CD4-positive, alpha-beta T cell treated with Interleukin-15 for 1 hour (primary cell): ENCODE measurements at places on chromosomes 1 and 21.

DNA sequence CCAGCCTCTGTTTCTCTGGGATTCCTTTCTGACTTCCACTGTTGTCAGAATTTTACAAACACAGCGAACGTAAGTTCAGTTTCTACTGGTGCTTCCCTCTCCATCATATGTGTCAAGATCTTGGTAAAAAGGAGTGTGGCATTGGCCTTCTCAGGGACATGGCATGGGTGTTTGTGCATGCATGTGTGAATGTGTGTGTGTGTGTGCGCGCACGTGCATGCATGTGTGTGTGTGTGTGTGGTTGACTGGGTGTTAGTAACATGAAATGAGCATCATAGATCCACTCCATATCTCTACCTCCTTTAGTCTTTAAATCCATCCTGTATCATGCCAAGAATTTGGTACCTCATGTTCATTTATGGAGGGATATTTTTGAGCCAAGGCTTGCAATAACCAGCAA, 411.3 kb downstream of the NPHP4 start:
- no peak for DNase-seq

DNA sequence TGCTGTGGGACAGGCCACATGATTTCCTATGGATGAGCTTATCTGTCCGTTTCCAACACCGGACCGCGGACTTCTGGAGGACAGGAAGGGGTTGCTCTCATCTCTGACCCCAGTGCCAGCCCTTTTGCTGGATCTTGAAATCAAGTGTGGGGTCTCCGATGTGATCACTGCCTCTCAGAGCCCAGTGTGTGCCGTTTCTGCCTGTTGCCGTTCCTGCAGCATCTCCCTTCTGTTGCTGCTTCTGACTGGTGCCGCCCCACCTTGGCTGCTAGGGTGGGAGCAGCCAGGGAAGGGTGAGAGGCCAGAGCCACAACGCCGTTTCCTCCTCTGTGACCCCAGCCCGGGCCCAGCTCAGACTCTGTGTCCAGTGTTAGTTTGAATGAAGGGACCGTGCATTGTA, 67.3 kb upstream of the WNT4 start:
- DNase-seq: no peak

DNA sequence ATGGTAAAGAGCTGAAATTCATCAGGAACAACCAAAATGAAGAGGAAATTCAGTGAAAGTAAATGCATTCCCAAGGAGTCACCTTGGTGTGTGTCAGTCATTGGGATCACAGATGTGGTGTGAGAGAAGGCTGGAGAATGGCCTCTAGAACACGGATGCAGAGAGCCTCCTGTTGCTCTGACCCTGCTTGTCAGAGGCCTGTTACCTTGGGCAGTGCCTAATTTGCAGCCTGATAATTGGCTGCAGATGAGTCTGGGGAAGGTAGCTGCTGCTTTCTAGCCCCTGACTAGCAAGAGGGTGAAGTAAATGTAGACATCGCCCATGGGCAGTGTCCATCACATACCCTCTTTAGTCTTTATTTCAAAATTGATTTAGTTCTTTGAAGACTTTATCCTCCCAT, 3.3 kb downstream of the GCSAML start:
- no peak for DNase-seq

DNA sequence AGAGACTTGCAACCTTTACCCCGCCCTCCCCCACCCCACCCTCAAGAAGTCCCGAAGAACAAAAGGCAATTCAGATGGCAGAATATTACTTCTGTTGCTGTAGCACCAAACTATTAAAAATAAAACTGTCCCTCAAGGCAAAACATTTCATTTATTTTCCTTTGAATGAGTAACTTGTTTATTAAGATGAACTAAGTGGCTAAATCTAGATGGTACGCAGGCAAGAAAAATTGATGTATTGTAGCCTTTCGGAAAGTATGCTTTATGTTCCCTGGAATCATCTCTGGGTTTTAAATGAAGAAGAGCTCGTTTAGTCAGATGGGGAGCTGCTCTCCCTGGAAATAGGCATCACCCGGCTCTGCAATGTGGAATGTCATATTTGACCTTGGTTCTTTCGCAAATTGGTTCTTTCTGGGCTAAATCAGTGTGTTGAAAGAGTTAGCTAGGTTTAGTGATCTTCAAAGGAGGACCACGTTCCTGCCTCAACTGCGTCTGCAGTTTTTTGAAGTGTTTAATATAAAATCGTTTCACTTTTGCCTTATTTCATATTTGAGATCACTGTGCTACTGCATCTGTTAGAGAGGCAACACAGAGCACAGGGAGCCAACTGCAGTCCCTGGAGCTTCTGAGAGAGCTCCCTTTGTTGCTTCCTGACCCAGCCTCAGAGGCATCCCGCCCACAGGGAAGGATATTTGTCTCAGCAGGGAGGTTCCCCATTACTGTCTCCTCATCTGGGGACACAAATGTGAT, 61.8 kb downstream of the KIF26B start:
- no peak for DNase-seq

DNA sequence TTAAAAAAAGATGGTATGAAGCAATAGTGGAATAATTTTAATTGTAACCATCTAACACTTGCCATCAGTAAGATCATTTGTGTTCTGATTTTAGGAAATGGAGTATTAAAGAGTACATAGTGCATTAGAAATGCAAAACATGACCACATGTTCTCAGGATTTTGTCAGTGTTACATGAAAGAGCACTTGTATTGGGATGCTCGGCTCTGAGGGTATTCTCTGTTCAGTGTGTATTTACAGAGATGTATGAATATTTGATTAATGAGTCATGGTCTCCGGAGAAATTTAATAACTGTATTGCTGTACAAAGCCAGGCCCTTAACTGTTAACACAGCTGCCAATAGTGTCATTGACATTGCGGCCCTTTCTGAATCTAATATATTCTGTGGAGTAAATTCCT, 91.7 kb downstream of the ATG4C start:
- no peak for DNase-seq

DNA sequence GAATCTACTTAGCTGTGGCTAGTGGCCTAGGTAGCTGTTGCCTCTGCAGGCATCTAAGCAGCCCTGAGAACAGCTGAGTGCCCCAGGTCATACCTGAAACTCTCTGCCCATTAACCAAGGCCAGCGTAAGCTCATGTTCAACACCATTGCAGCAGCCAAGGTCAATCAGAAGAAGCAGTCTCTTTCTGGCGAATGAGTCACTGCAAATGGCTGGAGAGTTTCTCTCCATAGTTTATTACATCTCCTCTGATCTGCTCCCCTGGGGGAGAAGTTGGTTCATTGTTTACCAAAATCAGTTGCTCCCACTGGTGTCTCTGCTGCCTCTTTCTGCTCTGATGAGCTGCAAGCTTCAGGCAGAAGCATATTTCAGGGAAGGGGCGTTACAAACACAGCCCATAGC, 6.9 kb upstream of the BCL9 start:
- no peak for DNase-seq

DNA sequence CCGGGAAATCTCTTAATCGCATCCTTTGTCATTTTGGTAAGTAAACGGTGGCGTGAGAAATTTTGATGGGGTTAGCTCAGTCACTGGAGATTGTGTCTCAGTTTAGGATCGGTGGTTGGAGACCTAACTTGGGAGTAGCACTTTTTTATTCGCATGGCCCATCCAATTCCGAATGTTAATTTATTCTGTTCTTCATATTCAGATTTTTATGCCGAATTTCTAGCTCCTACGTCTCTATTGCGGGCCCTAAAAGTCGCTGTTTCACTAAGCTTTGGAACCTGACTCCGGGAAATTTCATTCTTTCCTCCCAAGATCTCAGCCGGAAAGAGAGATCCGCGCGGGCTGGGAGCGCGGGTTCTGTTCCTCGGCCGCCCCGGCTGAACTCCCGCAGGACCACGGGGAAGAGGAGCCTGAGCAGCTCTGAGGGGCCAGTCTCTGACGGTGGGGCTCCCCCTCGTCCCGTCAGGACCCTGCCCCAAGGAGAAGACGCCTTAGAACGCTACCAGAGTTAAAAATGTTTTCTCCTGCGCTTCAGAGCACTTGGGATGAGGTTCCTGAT, 279.7 kb downstream of the FAM72C start:
- DNase-seq: no peak

DNA sequence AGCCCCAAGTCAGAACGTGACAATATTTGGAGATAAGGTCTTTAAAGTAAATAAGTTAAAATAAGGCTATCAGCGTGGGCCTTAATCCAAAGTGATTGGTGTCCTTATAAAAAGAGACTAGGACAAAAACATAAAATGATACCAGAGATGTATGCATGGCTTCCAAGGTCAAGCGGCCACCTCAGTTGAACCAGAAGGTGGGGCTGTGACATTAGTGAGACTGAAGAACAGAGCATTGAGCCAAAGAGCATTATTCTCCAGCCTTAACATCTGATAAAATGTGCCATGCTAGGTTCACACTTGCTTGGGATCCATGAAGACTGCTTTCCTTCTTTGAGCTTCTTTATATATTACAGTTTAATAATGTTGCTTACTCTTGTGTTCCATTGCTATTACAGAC, 554.6 kb downstream of the PLA2G4A start:
- DNase-seq: no peak

GRCh38 chr1:212950243-212951125, at the start of gene VASH2:
VASH2 (plus strand) TSS chr1:212950541; CDS start chr1:212951543, 1,002 bp downstream.
- peak; percentile 61 for DNase-seq

GRCh38 chr1:204414016-204414415, 2.4 kb upstream of the PPP1R15B start:
- no peak for DNase-seq

DNA sequence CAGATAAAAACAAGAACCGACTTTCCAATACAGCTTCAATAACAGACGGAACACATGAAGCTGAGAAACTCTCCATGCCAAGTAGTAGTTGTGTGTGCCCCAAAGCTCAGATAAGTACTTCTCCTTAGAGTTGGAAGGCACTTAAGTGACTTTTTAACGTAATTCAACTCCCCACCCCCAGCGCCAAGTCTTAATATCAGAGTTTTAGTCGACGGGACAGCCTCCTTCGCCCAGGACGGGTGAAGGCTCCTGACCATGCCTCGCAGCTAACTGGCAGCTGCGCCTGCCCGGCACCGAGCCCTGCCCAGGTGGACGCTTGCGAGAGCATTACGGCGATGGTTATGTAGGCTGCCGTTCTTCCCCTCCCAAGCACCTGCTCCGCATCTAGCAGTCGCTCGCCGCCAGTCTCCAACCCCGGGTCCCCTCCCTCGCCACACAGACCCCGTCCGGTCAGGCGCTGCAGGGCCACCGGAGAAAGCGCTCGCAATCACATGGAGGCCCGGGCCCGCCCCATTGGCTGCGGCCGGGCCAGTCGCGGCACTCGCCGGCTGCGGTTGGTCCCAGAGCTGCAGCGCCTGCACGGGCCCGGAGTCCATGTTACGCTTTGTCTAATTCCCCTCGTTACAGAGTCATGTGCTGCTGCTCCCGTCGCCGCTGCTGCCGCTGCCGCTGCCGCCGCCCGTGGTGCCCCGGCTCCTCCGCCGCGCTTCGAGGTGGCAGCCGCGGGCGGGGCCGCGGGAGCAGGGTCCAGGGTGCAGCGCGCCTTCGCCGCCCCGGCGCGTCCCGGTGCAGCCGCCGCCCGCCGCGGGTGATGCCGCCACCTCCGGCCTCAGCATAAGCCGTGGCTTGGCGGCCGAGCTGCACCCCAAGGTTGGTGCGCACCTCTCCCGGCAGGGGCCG, at the start of gene LRRC8D:
TSS of gene LRRC8D (plus strand) at position 611 of the 900 bp plus-strand sequence. CDS start 112,037 bp downstream, outside the sequence.
- DNase-seq: peak; percentile 73

- no peak for DNase-seq
These were observed 15.4 kb downstream of the AHDC1 start for GRCh38 chr1:27588256-27589232.

DNA sequence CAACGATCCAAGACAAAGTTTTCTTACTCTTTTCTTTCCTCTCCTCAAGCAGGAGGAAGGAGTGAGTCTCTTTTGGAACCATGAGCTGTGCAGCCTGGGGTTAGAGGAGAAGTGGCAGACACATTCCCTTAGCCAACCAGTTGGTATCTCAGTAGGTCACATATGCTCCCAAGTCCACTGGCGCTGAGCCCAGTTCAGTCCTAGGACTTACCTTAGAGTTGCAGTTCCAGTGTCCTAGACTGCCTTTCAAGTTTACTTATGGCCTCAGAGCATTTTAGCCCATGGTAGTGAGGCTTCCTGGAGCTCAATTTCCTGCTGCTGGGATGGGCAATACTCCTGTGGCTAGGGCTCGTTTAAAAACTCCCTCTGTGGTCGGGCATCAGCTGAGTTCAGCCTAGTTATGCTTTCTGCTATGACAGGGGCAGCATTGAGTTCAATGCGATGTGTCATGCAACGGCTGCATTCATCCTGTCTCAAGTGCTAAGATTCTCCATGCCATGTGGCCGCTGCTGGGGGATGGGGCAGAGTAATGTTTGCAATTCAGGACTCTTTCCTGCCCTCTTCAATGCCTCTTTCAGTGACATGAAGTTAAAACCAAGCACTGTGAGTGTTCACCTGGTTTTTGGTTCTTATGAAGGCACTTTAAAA, 103.8 kb downstream of the LRRC7 start:
- no peak for DNase-seq

DNA sequence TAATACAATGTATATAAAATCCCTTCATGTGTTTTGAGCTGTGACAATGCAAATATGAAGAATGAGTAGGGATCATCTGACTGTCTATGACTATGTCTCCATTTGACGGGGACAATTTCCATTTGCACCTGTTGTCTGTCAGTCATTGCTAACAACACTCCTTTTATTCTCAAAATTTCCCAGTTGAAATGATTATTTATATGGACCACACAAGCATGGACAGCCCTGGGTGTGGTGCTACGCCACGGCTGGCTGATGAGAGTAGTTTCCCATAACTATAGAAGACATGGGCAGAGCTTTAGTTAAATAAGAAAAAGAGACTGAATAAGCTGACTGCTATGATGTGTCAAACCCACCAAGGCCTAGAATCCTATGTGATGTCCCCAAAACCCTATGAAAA, 135.8 kb downstream of the MAP3K21 start:
- DNase-seq: no peak

DNA sequence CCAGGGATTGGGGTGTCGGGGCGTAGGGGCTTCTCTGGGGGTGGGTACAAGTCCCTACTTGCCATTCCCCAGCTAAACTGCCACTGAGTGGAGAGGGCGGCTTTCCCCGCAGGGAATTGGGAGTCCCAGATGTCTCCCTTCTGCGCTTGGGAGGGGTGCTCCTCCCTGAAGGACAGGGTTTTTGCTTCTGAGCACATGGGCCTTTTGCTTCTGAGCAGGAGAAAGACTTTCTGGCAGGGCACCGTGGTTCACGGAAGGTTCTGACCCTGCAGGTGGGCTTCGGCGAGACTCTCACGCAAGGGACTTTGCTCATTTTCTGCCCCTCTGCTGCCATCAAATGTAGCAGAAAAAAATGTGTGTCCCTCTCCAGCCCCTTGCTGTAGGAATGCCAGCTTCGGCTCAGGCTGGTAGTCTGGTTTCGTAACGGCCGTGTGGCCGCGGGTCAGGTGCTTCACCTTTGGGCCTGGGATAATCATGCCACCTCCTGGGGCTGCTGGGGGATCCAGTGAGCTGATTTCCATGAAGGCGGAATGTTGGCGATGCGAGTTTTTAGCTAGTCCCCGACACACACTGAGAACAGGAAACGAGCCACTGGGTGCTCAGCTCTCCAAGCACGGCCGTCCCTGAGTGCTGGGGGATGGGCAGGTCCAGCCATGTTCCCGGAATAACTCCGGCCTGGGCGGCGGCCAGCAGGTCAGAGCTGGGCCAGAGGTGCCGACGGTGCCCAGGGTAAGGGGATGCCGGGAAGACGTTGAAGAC, 364.0 kb downstream of the CAMTA1 start:
- DNase-seq: no peak

GRCh38 chr1:184972315-184973055, 1.8 kb downstream of the NIBAN1 start:
- DNase-seq: no peak
